ENCODE measurements at places on chromosomes 12 and 14.

GRCh38 chr12:24232531-24232930, 283.1 kb upstream of the SOX5 start:
- no peak for DNase-seq

- no peak for DNase-seq
Measured at GRCh38 chr12:69621551-69621950, 10.8 kb upstream of the LRRC10 start.

- DNase-seq = no peak
Measured at GRCh38 chr12:104582739-104583138, 126.0 kb downstream of the CHST11 start.

GRCh38 chr12:121894633-121895032, 6.0 kb downstream of the PSMD9 start:
- DNase-seq = no peak

DNA sequence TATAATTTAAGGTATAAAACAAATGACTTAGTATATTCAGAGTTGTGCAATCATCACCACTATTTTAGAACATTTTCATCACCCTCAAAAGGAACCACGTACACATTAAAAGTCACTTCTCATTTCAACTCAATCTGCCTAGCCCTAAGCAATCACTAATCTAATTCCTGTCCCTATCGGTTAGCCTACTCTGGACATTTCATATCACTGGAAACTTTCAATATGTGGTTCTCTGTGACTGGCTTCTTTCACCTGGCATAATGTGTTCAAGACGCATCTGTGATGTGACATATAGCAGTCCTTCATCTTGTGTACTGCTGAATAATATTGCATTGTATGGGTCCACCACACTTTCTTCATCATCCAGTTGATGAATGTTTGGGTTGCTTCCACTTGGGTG, 15.4 kb upstream of the PIWIL1 start:
- no peak for DNase-seq

- DNase-seq = no peak
Measured at GRCh38 chr12:1488908-1489381, 105.4 kb downstream of the FBXL14 start.

All from stimulated activated CD8-positive, alpha-beta memory T cell treated with anti-CD3 and anti-CD28 coated beads, Interleukin-2, amount 100 ng/mL, for 1 hour (primary cell).